ENCODE measurements at places on chromosomes 5 and 9.

GRCh38 chr5:72117307-72117706, 10.0 kb downstream of the MAP1B start:
- no peak for DNase-seq

DNA sequence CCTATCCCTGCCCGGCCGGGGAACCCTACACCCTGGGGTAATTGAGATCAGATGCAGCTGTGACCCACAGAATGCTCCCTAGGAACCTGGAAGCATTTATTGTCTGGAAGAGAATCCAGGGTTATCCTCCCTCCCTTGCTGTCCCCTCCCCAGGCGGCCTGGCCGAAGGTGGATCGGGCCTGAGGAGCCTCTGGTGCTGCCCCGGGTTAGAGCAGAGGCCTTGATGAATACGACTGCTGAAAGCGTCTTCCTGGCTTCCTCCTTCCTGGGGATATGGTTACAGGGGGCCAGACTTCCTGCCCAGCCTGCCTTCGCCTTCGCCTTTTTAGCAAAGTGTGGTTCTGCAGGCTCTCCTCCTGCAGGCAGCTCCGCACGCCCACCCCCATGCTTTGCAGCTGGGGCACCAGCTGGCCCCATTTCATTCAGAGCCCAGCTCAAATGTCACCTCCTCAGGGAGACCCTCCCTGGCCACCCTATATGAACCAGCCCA, 22.5 kb upstream of the PTGS1 start:
- no peak for DNase-seq

- no peak for DNase-seq
Measured at GRCh38 chr9:128684065-128684324, 5.0 kb upstream of the SET start.

GRCh38 chr9:4826417-4827166, 33.8 kb downstream of the RCL1 start:
- no peak for DNase-seq

- no peak for DNase-seq
Measured at GRCh38 chr5:135310328-135310989, 88.6 kb downstream of the MACROH2A1 start.

All from CD4-positive, alpha-beta T cell treated with Interleukin-4 for 4 hours (primary cell).